ENCODE measurements at places on chromosomes 1 and 21. TPM values are rescaled to one million over a fixed set of nuclear protein-coding genes. Genes with fewer than 3 reads are reported as not detected.

GRCh38 chr1:145855426-145855948, 3.4 kb downstream of the PIAS3 start:
- no peak for DNase-seq

Gene IL19
- total RNA-seq, result not detected

DNA sequence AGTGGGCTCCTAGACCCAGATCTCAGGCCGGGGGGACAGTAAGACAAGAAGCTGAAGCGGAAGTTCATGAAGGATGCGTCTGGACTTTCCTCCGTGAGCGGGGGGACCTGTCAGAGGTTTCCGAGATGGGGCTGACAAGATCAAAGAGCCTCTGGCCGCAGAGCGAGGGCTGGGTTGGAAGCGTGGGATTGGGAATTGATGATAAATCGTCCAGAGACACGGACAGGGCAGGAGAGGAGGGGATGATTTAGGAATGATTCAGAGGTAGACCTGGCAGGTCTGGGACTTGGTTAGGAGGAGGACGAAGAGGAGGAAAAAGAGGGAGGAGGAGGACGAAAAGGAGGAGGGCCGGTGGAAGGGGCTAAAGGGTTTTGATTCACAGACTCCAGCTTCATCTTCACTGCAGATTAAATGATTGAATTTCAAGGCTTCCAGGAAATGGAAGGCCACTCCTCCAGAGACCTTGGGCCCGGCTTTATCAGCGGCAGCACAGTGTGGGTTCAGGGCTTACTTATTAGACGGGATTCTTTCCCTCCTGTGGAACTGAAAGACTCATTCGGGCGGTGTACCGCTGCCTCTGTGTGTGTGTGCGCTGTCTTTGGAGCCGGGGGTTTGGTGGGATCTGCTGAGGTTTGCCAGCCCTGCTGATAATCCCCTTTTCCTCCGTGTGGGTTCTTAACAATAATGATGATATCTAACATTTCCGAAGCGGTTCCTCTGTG, 85.7 kb upstream of the SLC45A1 start:
- DNase-seq, result no peak

DNA sequence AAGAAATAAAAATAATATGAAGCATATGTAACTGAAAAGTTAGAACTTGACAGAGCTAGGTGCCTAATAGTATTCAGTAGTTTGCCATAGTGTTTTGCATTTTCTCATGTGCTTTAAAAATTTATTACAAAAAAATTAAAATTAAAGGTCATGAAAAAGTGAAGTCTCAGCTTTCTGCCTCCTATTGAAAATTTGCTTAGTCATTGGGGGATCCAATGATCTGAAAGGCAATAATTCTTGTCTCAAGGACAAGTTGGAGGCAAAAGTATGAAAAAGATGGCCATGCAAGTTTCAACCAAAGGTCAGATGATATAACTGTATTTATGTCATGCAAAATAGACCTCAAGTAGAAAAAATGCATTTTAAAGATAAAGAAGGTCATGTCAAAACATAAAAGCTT, 140.7 kb downstream of the DUSP10 start:
- no peak for DNase-seq

DNA sequence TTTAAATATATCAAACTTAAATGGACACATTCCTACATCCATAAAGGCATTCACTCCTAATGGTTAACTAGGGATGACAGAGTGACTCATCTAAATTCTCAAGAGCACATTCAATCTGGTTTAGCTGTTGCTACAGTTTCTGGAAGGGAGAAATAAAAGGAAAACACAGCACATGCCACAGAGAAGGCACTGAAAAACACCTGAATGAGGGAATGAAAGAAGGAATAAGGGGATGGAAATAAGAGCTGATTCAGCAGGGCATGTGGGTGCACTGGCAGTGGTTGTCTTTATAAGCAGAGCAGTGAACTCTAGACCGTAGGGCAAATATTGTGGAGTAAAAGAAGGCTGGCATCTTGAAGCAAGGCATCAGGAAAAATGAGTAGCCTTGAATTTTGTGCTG, 79.3 kb downstream of the LHX4 start:
- no peak for DNase-seq

GRCh38 chr1:1627829-1628753, 3.9 kb upstream of the MMP23B start:
- peak; percentile 83 for DNase-seq

Gene ITGB3BP
- 13.5 TPM for total RNA-seq

DNA sequence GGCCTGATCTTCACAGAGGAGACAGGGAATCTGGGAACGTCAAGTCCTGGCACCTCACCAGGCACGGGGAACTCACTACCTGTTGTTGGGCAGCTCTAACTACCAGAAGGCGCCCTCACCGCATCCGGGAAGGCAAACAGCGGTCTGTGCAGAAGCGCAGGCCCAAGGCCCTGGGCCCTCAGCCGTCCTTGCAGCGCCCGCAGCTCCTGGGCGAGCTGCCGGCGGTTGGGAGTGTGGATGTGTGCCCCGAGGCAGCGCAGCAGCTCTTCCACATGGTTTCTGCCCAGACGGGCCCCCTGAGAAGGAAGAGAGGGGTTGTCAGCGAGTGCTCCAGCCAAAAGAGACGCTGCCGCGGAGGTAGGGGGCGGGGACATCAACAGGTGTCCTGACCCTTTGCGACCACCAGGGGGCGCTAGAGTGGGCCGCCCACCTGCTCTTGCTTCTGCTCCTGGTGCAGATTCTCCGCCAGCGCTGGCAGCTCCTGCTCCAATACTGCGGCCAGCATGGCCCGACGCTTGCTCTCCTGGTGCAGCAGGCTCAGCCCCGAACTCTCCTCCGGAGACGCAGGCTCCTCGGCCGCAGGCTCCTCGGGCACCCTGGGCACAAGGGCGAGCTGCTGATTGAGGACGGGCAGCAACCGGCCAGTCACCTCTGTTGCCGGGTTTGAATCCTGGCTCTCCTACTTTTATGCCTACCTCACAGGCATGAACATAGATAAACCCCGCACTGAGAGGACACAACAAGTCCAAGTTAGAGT, 9.3 kb downstream of the MAP3K6 start:
- DNase-seq, result peak; percentile 94

Gene DEPDC1
- 0.19 TPM for total RNA-seq

DNA sequence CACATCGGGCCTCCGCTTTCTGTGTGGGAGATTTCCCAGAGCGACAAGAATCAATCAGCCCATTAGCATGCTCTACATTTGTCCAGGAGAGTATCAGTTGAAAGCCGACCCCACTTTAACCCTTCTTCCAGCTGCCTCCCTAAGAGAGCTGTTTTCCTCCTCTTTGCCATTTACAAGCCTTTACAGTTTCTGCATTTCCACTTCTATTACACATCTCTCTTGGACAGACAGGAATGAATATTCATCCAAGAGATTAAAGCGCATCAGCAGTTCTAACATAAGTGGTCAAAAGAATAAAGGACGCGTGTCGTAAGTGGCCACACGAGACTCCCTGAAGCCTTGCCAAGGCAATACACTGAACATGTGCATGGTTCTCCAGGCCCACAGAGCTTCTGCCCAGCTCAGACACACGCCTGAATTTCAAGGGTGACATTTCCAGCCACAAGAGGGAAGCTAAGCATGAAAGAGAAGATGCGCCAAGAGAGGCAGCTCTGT, 47.3 kb downstream of the FAM78B start:
- no peak for DNase-seq

DNA sequence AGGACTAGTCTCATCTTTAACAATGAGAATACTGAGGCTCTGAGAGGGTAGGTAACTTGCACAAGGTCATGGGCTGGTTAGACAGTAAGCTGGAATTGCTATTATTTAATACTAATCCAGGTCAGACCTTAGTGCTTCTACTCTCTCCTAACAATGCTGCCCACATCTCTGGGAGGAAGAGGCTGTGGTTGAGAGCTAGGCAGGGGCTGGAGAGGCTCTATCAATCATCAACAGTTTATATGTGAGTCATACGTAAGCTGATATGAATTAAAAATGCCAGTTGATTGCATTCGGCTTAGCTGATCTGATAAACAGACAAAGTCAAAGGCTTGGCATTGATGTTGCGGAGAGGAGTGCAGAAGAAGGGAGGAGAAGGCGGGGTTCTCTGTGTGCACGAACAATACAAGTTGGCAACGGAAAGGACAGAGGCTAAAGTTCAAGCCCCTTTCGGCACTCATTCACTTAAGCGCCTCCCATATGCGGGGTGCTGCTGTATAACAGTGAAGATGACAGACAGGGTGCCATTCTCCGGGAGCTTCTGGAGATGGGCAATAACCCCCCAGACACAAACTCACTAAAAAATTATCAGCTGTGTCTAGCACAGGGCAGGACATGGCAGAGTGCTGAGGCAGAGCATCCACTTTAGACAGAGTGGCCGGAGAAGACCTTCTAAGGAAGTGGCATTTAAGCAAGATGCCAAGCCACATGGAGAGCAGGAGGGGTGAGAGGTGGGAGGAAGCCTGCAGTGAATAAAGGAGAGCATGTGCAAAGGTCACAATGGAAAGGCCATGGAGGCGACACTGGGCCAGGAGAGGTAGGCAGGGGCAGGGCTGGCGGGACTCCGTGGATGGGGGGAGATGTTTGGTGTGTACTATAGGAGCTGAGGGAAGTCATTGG, 195.2 kb downstream of the ZSCAN20 start:
- no peak for DNase-seq

DNA sequence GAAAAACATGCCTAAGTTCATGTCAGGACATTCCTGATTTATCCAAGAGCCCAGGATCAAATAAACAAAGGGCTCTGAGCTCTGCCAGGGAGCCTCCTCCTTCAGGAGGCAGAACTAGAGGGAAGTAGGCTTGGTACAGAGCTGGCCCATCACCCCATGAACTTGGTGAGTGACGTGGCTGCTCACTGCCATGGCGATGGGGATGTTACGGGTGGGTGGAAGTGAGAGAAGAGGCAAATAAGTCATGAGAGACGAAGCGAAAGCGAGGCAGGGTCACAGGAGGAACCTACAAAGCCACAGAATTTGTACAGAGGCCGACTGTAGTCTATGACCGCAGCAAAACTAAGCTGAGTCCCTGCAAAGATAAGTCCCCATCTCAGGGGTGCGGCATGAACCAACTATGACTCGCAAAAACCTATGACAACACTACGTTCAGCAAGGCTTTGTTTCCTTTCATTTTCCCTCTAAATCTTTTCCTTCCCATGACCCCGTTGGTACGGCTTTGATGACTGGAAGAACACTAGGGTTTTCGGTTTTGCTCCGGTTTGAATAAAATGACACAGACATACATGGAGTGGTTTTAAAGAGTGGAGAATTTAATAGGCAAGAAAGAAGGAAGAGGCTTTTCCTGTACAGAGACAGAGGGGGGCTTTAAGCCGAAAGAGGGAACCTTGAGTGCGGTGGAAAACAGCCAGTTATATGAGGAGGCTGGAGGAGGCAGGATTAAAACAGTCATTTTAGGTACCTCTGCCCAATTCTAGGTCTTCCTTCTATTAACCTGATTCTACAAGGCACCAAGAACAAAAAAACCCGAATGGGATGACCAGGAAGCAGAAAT, 74.1 kb downstream of the CD46 start:
- peak; percentile 90 for DNase-seq

GRCh38 chr1:7805460-7805859, 21.4 kb downstream of the PER3 start:
- no peak for DNase-seq

DNA sequence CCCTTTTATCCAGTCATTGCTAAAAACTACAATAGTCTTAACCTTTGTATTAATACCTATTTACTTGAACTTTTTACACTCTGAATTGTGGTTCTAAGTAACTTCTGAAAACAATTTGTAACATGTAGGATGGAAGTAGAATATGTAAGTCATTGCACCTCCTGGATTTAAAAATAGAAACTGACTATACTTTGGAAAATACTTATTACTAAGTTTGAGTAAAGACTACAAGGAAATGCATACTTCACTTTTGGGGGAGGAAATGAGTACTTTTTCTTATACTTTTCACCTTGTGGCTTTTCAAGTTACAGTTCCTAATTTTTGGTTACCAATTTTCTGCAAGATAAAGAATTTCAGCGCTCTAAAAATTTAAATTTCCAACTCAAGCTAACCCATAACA, 8.7 kb downstream of the RGS18 start:
- no peak for DNase-seq

- no peak for DNase-seq
Observed at GRCh38 chr1:152374451-152374850, 14.6 kb upstream of the FLG2 start.

GRCh38 chr1:99619583-99619982, 26.3 kb upstream of the PALMD start:
- no peak for DNase-seq

- no peak for DNase-seq
Observed at GRCh38 chr21:32320726-32321125, 22.1 kb downstream of the MRAP start.

DNA sequence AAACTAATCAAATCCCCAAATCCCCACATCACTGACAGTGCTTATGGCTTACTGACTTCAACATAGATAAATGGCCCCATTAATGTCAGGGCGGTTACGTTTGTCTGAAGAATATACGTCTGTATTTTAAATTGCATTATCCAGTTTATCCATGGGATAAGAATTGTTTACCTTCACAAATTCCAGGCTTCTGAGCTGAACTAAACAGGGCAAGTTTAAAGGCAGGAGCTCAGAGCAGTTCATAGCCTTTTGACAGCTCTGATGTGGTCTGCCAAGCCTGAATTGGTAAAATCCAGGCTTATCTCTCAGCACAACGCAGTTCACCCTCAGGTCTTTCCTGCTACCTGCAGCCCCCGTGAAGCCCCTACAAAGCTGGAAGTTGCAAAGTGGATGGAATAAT, 79.5 kb upstream of the GREM2 start:
- no peak for DNase-seq

DNA sequence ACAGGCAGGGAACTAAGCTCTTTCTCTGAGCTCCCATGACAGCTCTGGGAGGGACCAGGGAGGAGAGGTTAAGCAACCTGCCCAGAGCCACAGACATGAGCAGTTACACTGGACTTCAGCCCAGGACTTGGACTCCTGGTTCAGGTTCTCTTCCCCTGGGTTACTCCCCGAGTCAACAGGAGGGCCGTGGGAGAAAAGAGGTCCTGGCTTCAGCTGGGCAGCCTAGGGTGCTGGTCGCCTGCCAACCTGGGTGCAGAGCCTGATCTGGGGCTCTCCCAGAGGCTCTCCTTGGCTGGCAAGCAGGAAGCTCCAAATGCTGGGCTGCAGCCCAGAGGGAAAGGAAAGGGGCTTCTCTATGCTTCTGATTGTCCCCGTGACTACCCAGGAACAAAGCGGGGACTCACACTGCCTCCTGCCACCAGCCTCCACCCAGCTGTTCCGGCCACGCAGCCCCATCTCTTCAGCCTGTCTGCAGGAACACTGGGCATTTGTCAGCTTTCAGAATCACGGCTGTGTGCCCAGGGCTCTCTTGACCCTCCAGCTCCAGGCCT, 141.8 kb downstream of the HIVEP3 start:
- no peak for DNase-seq

- DNase-seq, result peak; percentile 69
Observed at GRCh38 chr21:45330851-45331261, 43.2 kb upstream of the POFUT2 start.

DNA sequence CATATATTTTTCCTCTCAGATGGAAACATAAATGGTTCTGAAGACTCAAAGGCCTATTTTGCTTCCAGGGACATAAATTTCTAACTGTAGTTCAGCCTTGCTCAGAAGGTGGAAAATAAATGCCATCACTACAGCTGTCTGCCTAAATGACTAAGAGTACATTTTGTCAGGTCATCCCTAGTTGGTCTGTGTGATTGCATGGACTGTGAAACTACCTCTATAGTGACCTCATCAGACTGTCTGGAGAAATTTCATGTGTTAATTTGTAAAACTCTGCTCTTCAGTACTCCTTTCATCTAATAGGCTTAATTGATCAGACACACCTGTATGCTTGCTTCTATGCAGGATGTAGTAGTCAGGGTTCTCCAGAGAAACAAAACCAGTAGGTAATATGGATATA, 886.9 kb downstream of the AMY1C start:
- no peak for DNase-seq

Measured in posterior vena cava (tissue), 2 donors.